ENCODE measurements at places on chromosomes 4 and X.
A peak's percentile ranks its signal among the peaks of the same experiment; 100 is the strongest.

- no peaks in the 10 kb centered on the region for H3K27me3 ChIP-seq
- no peak for ATAC-seq
- no peaks in the 10 kb centered on the region for H3K36me3 ChIP-seq
- H3K4me1 ChIP-seq, result no peaks in the 10 kb centered on the region
Measured at GRCh38 chrX:139158256-139158655, 372.3 kb upstream of the F9 start.

- no peaks in the 10 kb centered on the region for H3K36me3 ChIP-seq
- H3K27ac ChIP-seq, result no peak overlapping the region
- H3K4me3 ChIP-seq, result no peak overlapping the region
- no peak for ATAC-seq
Measured at GRCh38 chr4:138751309-138751708, 264.3 kb upstream of the NOCT start.

DNA sequence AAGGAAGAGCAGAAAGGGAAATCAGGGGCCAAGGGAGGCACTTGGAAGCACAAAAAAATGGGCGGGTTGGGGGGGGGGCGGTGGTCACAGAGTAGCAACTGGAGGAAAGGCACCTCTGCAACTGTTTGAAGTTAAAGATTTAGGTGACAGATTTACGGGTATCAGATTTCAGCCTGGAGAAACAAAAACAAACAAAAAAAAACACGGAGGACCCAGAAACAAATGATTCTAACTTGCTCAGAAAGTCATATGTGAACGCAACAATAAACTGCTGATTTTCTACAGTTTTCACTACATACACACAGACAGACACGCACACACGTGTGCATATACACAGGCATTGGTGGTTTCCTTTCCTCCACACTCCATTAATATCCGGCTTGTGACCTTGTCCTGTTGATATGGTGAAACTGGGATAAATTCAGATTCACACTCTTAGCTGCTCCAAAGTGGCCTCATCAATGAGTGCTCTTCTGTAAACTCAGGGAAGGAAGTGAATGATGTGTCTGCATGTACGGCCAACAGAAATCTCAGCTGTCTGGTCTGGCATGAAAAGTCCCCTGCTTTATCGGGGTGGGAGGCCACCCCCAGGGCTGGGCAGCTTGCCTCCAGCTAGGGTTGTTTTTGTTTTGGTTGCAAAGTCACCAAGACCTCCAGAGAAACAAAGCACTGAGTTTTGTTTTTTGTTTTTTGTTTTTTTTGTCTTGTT is 54.3 kb downstream of the CHST7 start:
- H3K27ac ChIP-seq, result peak overlapping the region; percentile 87
- peak overlapping the region; percentile 68 for H3K4me3 ChIP-seq
- ATAC-seq, result no peak
- peaks cover 15% of the 10 kb centered on the region for H3K4me1 ChIP-seq

GRCh38 chr4:82044141-82044993 is 329.4 kb downstream of the HNRNPD start:
- peaks cover 51% of the 10 kb centered on the region for H3K27me3 ChIP-seq
- no peaks in the 10 kb centered on the region for H3K4me1 ChIP-seq
- peak overlapping the region; percentile 7 for H3K4me3 ChIP-seq
- peak; percentile 25 for ATAC-seq

All from activated T-helper 17 cell treated with anti-CD3 and anti-CD28 coated beads, Interleukin-2, amount 50 U/mL, for 72 hours (primary cell).